ENCODE measurements at places on chromosomes 3 and 15. TPM values are rescaled to one million over a fixed set of nuclear protein-coding genes. Genes with fewer than 3 reads are reported as not detected.

GRCh38 chr3:57226176-57226575 lies 1.4 kb upstream of the APPL1 start:
- DNase-seq, result no peak

- DNase-seq, result no peak
Measured at GRCh38 chr15:74995779-74996765, 709 bp downstream of the SCAMP5 start.

GRCh38 chr3:181761906-181762305 lies 50.2 kb downstream of the SOX2 start:
- DNase-seq, result no peak

GRCh38 chr3:23728601-23729117 lies 77.1 kb upstream of the UBE2E1 start:
- no peak for DNase-seq

DYNC1LI1 gene
- 47.6 TPM for total RNA-seq

WDR93 gene
- not detected for total RNA-seq

DZIP1L gene
- 14.6 TPM for total RNA-seq

CMTM8 gene
- total RNA-seq, result 7.3 TPM
